HFF-Myc (cell line): ENCODE measurements at places on chromosomes 16 and 17.

DNA sequence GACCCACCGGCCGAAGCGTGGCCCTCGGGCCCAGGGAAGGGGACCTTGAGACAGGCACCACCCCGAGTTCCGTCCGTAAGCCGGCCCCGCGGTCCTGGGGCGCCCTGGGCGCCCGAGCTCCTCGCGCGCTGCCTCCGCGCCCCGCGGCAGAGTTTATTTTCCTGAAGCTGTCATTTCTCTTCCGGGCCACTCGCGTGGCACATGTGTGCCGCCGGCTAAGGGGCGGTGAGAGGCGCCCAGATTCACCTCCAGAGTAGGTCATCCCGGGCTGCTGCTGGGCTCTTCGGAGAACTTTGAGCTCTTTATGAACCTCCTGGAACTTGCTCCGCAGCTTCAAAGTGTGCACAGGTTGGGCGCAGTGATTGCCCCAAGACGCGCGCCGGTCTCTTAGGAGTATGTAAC lies 489 bp downstream of the ZC3H18 start:
- no peak for DNase-seq

- no peak for DNase-seq
Observed at GRCh38 chr16:1257561-1258224, 1.8 kb downstream of the TPSD1 start.

- DNase-seq, result no peak
Observed at GRCh38 chr17:34758718-34759117, 179.3 kb downstream of the TMEM132E start.

DNA sequence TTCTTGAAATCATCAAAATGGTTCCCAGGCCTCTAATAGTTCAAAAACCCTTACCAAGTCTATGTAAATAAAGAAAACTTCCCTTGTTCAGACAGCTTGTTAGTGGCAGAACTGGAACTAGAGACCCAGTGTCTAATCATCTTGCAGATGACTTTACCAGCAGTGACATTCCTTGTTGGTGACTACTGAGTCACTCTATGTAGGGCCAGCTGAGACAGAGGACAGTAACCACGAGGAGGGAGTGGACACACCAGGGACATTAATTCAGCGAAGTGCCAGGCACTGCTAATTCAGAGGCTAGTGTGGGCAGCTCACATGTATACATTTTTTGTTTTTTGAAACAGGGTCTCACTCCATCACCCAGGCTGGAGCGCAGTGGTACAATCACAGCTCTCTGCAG lies 6.1 kb upstream of the HEATR3 start:
- DNase-seq, result no peak

DNA sequence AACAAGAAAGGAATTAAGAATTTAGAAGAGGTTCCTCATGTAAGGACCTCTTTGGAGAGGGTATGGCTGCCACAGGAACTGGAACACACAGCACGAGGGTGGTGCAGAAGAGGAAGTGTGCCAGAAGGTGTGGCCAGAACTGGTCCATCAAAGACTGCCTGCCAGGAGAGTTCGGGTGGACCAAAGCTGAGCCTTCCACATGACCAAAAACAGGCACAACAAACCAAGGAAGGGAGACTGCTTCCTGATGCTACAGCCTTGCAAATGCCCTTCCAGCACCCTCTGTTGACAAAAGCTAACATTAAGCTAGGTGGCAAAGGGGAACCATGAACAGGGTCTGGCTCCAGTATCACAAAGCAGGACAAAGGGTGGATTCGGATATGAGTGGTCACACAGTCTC lies 125.8 kb upstream of the TMEM97 start:
- DNase-seq, result no peak

- no peak for DNase-seq
Observed at GRCh38 chr16:73955255-73955654, 341.4 kb upstream of the PSMD7 start.

DNA sequence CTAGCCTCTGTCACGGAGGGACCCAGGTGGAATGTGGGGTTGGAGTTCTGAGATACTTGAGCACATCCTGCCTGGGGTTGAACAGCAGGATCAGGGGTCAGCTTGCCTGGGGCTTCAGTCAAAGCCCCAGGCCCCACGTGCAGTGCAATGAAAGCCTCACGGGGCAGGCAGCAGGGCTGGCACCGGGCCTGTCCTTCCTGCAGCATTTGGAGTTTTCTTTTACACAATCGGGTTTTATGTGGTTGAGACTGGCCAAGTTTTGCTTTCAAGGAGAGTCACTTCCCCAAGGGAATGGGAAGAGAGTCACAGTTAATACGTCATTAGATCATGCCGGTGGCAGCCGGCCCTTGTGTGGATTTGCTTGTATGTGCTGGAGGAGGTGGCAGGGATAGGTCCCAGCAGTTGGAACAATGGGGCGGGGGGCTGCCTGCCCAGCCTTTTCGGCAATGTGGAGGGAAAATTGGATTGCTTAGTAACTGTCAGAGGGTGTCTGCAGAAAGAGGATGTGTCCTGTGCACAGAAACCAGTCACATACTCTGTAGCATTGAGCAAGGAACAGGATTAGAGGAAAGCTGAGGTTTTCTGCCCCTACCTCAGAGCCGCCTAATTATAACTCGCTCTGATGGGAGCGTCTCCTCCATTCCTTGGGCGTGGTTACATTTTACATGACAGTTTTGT lies 4.5 kb downstream of the RMI2 start:
- no peak for DNase-seq

DNA sequence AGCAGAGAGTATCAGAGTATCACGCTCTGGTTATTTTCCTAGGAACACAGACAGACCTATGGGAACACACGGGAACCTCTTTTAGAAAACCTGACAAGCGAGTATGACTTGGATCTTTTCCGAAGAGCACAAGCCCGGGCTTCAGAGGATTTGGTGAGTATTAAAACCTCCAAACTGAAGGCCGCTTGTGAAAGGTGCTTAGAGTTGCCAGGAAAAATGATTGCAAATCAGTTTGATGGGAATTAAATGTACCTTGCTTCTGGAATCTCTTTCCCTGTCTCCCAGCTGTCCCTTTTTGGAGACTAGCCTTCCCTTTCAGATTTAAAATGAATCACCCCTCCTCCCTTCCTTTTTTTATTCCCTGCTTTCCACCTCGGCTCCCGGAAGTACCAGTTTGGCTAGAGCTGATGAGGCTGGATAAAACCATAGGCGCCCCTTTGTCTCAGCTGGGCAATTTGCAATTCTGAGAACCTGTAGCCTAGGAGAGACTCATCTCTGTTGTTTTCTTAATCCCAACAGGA lies 27.3 kb downstream of the KAT7 start:
- no peak for DNase-seq

DNA sequence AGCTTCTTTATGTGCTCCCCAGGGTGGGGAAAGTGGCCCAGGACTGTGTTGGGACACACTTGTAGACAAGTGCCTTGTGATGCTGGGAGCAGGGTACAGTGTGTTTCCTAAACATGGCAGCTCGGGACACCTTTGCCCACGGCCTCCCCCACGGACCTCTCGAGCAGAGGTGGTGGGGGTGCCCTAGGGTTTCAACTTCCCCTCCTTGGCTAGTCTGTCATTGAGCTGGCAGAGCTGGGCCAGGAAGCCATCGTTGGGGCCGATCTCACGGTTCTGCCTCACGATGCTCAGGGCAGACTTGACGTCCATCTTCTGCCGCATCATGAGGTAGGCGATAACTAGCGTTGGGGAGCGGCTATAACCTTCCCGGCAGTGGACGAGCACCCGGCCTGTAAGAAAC lies 9.4 kb downstream of the DUSP3 start:
- no peak for DNase-seq

- DNase-seq, result no peak
Observed at GRCh38 chr17:17667947-17668346, 13.3 kb upstream of the RAI1 start.

DNA sequence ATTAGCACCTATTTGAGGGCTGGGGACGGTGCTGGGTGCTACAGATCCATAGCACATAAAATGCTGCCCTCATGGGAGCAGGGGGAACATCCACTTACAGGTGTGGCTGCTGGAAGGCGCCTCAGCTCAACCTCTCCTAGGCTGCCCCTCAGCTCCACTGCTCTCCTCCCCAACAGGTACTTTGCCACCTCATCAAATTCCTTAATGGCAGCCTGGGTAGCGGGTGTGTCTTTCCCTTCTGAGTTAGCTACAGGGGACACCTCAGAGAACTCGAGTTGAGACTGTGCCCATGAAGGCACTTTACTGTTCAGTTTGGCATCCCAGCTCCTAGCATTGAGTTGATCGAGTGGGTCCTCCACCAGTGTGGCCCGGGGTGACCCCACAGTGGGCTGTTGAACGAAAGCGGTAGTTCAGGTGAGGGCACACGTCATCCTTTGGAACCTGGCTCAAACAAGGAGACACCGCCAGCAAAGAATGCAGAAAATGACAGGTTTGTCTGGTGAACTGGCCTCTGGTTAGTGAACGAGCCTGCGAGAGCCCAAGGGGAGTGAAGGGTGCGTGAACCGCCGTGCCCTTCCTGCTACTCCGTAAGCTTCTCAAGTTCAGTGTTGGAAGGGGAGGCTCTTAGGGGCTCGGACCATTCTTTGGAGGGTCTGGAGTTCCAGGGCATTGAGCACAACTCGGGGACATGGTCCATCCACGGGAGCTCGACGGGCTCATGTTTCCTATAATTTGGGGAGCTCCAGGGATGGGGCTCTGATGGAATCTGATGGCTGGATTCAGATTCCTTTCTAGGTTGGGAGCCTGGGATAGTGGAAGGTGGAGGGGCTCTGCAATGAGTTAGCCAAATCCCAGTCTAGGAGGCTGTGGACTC lies 3.5 kb upstream of the CMIP start:
- DNase-seq, result no peak

- DNase-seq, result no peak
Observed at GRCh38 chr16:81939164-81940056, 71.9 kb downstream of the SDR42E1 start.

DNA sequence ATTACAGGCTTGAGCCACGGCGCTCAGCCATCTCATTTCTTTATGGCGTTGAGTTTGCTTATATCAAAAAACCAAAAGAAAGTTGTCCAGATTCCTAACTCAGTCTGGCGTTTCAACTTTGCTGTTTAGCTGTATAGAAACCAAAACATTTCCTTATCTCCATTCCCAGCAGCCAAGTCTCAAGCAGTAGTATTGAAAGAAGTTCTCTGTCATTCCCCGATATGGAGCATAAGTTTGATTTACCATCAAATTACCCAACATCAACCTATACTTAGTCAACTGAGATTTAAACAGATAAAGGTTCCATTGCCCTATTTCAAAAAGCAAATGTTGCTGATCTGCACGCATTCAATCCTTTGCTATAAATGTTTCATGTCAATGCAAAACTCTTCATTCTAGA lies 27.5 kb upstream of the RAB11FIP4 start:
- DNase-seq, result no peak

DNA sequence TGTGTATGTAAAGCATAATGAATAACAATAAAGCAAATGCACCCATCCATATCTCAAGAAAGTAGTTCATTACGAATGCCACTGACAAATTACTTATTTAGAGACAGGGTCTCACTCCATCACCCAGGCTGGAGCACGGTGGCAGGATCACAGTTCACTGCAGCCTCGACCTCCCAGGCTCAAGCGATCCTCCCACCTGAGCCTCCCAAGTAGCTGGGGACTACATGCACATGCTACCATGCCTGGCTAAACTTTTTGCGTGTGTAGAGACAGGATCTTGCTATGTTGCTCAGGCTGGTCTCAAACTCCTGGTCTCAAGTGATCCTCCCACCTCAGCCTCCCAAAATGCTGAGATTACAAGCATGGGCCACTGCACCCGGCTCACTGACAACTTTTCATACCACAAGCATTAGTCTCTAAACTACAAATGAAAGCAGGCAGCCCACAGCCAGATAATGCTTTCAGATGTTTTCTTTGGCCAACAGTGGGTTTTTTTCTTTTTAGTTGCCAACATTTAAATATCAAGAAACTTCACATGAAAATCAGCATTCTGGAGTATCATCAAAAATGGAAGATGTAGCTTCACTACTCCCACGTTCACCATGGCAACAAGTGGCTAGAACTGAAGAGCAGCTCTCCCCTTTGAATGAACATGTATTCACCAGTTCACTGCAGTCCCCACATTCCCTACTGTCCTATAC lies 7.7 kb downstream of the ARHGAP17 start:
- no peak for DNase-seq

DNA sequence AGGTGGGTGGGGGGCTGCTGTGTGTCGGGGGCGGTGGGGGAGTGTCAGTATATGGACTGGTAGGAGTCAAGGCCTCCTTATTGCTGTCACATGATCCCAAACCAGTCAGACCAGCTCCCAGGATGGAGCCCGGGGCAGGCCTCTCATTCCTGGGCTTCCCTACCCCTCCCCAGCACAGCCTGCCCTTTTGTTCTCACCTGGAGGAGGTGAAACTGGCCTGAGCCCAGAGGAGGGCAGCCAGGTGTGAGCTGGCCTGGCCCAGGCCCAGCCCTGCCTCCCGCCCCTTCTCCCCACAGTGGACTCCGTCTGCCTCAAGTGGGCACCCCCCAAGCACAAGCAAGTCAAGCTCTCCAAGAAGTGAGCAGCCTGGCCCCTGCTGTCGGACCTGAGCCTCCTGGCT lies 4.6 kb downstream of the PRSS8 start:
- DNase-seq, result no peak

GRCh38 chr17:77999413-78000173 lies 41.1 kb downstream of the TNRC6C start:
- no peak for DNase-seq

DNA sequence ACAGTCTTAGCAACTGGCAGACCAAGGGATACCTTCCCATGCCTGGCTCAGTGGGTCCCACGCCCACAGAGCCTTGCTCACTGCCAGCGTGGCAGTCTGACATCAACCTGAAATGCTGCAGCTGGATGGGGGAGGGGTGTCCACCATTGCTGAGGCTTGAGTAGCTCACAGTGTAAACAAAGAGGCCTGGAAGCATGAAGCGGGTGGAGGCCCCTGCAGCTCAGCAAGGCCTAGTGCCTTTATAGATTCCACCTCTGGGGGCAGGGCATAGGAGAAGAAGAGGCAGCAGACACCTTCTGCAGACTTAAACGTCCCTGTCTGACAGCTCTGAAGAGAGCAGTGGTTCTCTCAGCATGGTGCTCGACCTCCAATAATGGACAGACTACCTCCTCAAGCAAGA lies 263.2 kb downstream of the KIF2B start:
- DNase-seq, result no peak

GRCh38 chr17:58968426-58969061 lies 138.1 kb downstream of the TRIM37 start:
- DNase-seq, result no peak

DNA sequence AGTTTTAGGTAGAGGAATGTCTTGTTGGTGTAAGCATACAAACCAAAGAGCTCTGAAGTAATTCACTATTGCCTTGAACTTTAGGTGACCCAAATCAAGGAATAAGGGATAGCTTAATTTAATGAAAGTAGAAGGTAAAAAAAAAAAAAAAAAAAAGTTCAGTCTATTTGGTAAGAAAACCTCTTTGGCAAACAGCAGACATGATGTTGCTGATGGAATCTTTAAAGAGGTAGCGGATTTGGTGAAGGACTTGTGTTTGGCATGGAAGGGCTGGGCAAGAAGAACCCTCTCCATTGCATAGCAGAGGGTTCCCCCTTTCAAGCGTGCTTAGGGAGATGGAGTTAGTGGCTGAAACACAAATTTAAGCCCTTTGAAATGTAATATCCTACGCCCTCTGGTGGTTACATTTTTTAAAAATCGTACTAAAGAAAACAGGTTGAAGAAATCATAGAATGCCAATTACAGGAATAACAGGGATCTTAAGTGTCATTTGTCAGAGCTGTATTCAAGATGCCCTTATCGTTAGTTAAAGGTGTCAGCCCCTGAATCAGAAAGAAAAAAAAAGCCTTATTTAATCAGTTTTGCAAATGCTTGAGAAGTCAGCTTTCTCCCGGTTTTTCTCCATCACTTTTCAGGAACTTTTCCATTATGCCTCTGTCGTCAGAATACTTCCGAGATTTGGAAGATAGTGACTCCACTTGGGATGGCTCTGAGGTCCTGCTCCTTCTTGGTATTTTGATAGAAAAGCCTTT lies 383.1 kb downstream of the KCNJ2 start:
- peak; percentile 36 for DNase-seq
